Spleen (tissue), 13 donors: ENCODE measurements at places on chromosomes 12 and 14. TPM values are rescaled to one million over a fixed set of nuclear protein-coding genes. Genes with fewer than 3 reads are reported as not detected.

The METAP2 gene
- 35.1 TPM for total RNA-seq

The COL2A1 gene
- 0.47 TPM for total RNA-seq

The MLF2 gene
- total RNA-seq: 92.0 TPM

DNA sequence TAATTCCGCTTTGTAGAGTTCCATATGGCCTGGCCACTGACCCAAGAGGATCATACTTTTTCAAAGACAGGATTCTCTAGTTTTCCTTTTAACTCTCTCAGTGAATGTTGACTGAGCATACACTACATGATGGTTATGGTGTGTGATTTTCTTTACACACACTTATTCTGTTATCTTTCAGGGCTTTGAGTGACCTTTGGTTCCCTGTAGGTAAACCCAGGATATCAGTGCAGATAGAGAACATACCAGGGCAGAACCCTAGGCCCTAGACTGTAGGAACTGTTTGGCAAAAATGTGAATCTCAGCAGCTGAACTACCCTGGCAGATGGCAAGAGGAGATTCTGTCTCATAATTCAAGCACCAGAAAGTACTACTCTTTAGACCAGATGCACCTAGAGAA is 159.6 kb downstream of the KCNA5 start:
- H3K27ac ChIP-seq: no peak overlapping the region
- no peak for DNase-seq
- no peaks in the 10 kb centered on the region for H3K36me3 ChIP-seq
- peaks cover 12% of the 10 kb centered on the region for H3K27me3 ChIP-seq
- no peak overlapping the region for H3K4me3 ChIP-seq
- H3K4me1 ChIP-seq: peaks cover 5% of the 10 kb centered on the region

The PTPN6 gene
- total RNA-seq: 429 TPM
